Activated T-cell treated with anti-CD3 and anti-CD28 coated beads, Interleukin-2, amount 50 U/mL, for 1 hour (primary cell): ENCODE measurements at places on chromosomes 12 and 14.

DNA sequence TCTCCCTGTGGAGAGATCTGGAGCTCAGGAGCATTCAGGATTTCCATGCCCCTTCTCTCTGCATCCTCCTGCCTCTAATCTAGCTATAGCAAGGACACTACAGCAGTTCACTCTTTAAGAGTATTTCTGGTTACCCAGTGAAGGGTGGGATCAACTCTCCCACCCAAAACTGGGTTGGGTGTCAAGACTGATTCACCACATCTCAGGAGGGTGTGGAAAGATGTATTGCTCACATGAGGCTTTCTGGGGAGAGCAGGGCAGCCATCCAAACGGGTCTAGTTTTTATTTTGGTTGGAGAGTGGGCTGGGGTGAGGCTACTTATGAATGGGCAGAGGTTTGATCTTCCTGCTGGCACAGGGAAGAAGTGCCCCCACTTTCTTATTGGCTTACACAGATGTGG, 18.6 kb downstream of the C12orf75 start:
- DNase-seq = no peak

DNA sequence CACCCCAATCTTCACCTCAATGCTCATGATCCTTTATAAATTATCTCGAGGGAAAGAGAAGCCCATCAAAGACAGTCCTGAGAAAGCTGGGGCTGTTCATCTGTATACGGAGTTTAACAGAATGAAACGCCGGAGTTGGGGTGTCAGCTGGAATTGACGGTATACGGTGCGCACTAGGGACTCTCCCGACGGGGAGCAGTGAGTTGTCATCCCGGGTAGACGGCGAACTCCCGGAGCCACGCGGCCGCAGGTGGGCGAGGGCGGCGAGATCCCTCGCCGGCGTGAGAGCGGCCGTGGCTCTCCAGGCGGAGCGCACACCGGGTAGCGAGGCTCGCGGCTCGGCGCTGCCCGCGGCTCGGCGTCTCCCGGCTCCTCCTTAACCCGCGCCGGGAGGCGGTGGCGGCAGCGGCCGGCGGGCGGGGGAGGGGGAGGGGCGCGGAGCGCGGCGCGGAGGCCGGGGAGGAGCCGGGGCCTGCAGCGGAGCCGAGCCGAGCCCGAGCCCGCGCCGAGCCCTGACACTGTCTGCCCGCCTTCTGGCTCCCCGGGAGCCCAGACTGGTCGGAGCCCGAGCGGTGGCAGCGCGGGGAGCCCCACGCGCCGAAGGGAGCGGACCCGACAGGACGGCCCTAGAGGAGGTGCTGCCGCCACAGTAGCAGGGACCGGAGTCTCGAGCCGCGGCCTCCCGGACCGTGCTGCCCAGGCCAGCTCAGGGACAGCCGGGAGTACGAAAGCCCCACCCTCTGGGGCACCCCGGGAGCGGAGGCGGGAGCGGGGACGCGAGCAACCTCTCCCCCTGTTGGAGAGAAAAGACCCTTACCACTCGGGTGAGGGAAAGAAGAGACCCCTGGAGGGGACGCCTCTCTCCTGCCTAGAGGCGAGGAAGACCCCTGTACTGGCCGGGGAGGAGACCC, at the start of gene FOXJ2:
Gene FOXJ2, plus strand, starts transcription at position 475 of the 911 bp plus-strand sequence. CDS start 7,117 bp downstream, outside the sequence.
- DNase-seq = peak; percentile 87

DNA sequence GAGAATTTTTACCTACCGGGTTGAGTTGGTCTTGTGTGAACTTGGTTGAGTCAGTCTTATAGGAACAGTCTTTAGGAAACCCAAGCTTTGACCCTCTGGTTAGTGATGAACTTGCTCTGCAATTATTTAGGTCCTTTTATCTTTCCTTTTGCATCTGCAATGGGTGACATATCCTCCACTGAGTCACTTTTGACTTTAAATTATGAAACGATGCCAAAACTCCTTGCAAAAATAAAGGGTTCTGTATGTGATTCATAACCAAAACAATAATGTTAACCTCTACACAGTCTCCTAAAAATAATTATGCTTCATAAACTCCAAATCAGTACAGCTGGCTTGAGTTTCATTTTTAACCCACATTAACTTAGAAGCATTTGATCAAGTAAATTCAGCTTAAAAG, 979.4 kb downstream of the GALC start:
- no peak for DNase-seq

DNA sequence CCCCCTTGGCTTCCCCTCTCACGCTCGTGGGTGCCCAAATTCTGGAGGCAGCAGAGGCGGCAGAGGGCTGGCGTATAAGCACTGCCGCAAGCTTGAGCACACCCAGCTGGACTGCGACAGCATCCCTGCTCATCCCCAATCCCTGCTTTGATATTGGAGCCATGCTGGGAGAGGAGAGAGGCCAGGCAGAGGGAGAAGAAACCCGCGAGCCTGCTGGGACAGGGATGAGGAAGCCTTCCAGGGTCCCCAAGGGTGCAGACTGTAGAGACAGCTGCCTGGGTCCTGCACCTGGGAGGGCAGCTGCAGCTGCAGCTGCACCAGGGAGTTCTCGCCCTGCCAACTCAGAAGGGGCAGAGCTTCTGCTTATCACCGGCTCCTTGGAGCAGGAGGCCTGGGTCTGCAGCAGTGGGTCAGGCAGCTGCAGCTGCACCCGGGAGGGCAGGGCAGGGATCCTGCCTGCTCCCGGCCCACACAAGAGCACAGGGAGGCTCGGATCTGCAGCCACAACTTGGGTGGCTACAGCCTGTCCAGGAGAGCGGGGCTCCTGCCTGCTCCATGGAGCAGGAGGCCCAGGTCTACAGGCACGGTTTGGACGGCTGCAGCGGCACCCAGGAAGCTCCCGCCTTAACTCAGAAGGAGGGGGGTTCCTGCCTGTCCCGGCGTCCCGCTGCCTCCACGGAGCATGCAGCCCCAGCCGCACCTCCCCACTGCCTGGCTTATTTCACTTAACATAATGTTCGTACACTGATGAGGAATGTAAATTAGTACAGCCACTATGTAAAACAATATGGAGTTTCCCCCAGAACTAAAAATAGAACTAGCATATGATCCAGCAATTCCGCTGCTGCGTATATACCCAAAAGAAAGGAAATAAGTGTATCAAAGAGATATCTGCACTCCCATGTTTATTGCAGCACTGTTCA, 60.4 kb upstream of the SGPP1 start:
- DNase-seq = no peak

DNA sequence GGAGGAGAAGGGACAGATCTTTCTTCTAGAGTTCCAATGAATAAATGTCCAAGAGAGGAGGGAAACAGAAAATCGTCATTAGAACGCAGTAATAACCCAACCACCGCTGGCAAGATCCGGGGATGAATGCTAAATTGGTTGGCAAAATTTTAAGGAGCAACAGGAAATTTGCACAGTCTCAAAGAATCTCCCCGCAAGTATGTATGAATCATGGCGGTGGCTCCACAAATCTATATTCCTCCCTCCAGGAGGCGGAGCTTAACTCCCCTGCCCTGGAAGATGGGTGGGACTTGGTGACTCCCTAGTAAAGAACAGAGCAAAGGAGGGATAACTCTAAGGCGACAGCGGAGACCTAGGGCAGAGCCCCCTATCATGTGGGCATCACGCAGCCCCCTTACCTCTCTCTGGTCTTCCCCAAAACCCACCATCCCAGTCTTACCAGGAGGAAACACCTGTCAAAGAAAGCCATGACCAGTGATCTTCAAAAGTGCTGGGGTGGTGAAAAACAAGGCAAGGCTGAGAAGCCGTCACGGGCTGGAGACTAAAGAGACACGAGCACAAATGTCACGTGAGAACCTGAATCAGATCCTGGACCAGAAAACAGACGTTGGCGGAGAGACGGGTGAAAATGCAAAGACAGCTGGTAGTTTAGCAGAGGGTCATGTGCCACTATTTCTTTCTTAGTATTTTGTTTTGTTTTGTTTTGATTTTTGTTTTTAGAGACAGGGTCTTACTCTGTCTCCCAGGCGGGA, 125.8 kb downstream of the NCOR2 start:
- DNase-seq = no peak
